ENCODE measurements at places on chromosomes 16 and 17. TPM values are rescaled to one million over a fixed set of nuclear protein-coding genes. Genes with fewer than 3 reads are reported as not detected.

DNA sequence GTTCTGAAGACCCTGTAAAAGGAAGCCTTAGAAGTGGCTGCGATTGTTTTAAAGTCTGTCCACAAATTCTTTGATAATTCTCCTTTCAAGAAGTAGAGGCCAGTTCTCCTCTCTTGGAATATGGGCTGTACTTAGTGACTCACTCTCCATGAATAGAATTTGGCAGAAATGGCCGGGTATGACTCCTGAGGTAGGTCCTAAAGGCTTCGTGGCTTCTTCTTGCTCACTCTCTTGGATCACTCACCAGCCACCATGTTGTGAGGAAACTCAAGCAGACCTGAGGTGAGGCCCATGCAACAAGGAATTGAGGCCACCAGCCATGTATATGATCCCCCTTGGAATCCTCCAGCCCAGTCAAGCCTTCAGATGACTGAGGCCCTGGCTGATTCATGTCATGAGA is 75.8 kb downstream of the WWOX start:
- DNase-seq: peak; percentile 6

The RAB37 gene
- not detected for total RNA-seq

The SULT1A4 gene
- total RNA-seq: 4.4 TPM

DNA sequence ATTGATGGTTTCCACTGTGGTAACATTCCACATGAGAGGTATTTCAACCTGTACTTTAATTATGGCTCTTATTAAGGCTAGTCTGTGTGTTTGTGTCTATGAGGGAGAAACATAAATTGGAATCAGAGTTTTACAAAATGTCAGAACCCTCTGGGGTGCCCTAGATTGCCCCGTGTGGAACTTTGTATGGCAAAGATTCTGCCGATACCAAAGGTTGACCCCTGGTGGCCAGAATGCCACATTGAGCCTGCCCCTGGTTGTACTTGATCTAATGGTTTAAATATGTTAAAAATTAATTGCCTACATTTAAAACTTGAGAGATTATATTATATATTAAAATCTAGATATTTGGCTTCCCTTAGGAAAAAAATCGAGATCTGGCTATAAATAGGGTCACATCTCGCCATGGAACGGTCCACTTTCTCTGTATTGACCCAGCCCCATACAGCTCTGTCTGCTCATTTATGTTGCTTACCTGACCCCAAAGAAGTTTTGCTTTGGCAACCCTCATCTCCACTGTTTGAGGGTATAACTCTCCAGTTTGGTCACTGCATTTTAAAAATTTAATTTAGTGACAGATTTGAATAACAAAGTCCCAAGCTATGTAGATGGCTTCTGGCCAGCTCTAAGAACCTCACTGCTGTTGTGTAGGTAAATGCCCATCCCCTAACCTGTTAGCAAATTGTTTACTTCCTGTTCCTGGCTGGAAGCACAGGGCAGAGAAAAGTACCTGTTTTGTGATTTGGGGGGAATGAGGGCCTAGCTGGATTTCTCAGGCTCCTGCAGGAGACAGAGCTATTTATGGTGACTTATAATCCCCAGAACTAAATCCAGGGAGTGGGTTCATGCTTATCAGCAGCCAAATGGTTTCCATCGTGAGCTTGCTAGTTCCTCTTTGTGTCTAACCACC is 95.0 kb downstream of the PLCG2 start:
- DNase-seq: peak; percentile 38

GRCh38 chr17:82551779-82552457 is 32.4 kb downstream of the FOXK2 start:
- peak; percentile 74 for DNase-seq

The EPN2 gene
- 37.3 TPM for total RNA-seq

DNA sequence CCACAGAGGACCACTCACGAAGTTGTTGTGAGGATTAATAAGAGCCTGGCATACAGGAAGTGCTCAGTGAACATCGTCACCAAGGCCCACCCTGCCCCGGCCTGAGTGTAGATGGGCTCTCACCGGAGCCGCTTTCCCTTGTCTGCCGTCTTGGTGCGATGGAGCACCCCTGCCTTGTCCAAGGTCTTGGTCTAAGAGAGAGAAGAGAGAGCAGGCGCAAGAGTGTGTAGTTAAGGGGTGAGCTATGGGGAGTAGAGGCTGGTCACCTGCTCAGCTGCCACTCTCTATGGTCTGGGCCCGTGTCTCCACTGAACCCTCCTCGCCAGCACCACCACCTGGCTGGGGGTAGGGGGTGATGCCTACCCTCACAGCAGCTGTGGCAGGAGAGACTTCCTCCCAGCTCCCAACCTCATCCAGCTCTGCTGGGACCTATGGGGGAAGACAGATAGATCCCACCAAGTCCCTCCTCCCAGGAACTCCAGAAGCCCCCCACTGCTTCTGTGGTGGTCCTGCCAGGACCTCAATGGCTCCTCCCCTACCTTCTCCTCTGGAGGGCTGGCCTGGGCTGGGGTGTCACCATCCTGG is 28.7 kb downstream of the ARHGAP27 start:
- no peak for DNase-seq

- DNase-seq: no peak
Observed at GRCh38 chr16:26457882-26458281, 608.8 kb upstream of the C16orf82 start.

The FNDC8 gene
- total RNA-seq: not detected

The CDH11 gene
- 46.9 TPM for total RNA-seq

The ZNF174 gene
- total RNA-seq: 3.8 TPM

DNA sequence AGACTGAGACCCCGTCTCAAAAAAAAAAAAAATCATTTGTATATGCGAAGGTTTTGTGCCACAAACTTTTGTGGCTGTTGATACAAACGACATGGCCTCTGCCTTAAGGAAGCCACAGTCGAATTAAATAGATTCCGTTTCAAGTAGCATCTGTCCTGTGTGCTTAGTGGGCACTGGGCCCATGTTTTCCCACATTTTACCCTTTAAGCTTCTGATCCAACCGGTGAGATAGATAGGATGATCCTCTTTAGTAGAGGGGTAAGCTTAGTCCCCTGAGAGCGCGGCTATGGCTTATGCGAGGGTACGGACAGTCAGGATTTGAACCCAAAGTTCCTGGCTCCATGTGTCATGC is 776 bp upstream of the TMEM219 start:
- DNase-seq: no peak

DNA sequence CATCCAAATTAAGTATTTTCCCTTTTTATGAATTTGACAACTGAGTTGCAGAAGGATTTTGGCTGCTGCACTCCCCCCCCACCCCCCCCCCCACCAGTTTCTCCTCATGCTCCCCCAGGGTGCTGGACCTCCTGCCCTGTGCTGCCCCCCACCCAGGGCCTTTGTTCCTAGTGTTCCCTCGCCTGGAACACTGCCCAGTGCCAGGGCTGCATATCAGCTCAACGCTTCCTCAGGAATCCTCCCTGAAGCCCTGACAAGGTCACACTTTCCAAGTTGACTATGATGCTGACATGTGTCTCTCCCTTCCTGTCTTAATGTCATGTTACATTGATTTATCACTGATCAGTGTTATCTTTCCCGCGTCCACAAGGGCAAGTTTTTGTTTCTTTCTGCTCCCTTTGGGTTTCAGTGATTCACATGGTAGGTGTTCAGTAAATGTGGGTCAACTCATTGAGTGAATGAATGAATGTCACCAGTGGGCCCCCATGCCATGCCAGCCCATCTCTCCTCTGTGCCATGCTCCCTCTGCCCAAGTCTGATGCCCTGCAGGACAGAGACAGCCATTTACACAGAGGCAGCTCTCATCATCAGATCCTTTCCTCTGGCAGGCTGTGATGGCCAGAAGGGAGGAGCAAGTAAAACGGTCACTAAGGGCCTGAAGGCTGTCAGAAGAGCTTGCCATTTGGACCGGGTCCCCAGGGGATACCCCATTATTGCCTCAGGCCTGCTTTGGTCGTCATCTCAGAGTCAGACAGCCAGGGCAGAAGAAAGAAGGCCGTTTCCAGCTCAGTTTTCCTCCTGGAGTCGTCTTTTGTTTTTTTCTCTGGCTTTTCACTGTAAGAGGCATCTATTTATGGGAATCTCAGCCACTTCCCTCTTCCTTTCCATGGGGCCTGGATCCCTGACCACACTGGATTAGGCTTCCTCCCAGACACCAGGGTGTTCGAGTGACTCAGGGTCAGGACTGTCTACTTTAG is 386.2 kb downstream of the SNX29 start:
- DNase-seq: no peak

DNA sequence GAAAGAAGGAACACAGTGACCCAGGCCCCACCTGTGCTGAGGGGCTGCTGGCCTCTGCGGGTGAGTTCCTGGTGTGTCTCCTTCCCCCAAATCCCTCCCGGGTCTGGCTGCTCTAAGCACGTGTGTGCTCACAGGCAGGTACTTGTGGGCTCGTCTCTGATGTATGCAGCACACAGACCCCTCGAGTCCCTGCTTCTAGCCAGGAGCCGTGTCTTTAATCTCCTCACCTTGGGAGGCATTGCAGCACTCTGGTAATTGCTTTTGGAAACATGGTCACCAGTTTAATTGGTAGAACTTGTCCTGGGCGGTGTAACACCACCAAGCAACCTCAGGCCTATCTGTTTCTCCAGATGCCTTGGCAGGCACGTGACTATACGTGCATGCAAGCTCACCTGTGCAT is 8.8 kb upstream of the RPL38 start:
- no peak for DNase-seq

DNA sequence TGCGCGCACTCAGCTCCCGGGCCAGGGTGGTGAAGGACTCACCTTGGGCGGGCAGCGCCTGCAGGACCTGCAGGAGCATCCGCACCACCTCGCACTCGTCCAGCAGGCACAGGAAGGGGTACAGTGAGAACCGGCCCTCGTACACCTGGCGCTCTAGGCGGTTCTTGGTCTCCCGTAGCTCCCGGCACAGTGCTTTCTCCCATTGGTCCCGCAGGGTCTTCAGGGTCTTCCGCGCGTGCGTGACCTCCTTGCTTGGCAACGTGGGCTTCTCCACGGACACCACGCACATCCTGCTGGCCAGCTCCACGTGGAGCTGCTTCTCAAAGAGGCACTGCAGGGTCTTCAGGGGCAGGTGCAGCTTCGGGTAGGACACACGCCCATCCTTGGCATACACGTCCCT is 74.1 kb upstream of the MED13 start:
- no peak for DNase-seq

- DNase-seq: no peak
Observed at GRCh38 chr17:61468263-61468907, 16.2 kb downstream of the TBX4 start.

- DNase-seq: no peak
Observed at GRCh38 chr16:57055671-57056070, 36.7 kb upstream of the CPNE2 start.

DNA sequence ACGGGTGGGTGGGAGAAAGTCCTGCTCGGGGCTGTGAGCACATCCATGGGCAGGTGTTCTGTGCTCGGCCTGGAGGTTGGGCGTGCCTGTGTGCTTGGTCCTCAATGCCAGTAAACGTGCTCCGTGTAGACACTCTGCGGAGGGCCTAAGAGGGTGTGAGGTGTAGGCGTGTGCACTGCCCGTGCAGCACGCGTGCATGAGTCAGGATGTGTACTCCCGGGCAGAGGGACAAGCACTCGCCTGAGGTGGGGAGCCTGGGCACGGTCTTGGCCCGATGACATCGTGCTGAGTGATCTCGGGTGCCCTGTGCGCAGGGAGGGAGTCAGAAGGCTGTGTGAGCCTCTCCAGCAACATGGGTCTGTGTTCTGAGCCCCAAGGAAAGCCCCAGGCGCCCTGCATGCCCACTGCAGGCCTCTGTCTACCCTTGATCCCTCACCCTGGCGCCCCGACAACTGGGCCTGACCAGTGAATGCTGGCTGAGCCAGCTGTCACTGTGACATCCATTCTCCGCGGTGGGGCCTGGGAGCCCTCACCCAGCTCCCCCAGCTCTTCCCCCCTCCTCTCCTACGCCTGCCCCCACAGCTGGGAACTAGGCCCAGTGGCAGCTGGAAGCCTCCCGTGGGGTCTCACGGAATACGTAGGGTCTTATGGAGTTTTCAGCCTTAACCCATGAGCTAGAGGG is 23.5 kb upstream of the NXPH3 start:
- DNase-seq: peak; percentile 42

DNA sequence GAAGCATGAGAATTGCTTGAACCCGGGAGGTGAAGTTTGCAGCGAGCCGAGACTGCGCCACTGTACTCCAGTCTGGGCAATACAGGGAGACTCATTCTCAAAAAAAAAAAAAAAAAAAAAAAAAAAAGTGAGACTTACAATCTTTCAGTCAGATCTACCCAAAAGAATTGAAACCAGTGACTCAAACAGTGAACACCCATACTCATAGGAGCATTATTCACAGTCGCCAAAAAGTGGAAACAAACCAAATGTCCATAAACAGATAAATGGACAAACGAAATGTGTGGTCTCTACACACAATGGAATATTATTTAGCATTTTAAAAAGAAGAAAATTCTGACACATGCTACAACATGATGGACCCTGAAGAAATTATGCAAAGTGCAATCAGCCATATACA is 9.1 kb upstream of the SCNN1B start:
- DNase-seq: no peak

DNA sequence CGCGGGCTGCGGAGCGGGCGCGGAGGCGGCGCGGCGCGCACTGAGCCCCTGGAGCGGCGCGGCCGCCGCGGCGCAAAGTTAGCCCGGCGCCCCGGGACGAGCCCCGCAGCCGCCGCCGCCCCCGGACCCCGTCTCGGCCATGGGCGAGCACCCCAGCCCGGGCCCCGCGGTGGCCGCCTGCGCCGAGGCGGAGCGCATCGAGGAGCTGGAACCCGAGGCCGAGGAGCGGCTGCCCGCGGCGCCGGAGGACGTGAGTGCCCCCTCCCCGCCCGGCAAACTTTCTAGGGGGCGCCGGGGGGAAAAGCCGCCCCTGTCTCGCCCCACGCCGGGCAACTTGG is 388 bp downstream of the RHBDL3 start:
- DNase-seq: no peak

DNA sequence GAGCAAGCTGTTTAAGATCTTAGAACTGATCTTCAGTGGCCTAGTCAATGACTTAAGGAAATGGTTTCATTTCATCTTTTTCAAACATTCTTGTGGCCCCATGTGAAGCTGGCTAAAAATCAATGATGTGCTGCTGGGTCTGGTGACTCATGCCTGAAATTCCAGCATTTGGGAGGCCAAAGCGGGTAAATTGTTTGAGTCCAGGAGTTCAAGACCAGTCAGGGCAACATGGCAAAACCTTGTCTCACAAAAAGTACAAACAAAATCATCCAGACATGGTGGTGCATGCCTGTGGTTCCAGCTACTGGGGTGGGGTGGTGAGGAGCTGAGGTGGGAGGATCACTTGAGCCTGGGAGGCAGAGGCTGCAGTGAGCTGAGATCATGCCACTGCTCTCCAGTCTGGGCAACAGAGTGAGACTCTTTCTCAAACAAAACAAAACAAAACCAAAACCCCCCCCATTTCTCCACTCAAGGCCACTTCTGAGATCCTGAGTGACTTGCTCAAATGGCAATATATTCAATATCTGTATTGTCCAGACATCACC is 17.4 kb upstream of the COL1A1 start:
- DNase-seq: peak; percentile 95
